Dorsolateral prefrontal cortex (tissue), 122 donors: ENCODE measurements at places on chromosomes 11 and 22. TPM values are rescaled to one million over a fixed set of nuclear protein-coding genes. Genes with fewer than 3 reads are reported as not detected.

CCDC15 gene
- 3.2 TPM for total RNA-seq

GRCh38 chr11:128379587-128380580 is 207.5 kb downstream of the ETS1 start:
- no peak for DNase-seq

- DNase-seq = no peak
Measured at GRCh38 chr11:92329137-92329536, 104.5 kb downstream of the FAT3 start.

DNA sequence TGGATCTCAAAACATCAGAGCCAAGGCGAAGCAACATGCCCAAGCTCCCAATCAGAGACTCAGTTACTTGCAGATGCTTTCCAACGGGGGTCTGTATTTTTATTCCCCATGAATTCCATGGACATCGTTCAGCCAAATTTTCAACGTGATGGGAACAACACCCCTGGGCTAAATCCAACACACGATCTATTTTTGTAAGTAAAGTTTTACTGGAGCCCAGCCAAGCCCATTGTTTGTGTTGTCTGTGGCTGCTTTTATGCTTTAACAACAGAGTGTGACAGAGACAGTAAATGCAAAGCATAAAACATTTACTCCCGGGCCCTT is 33.7 kb downstream of the SLC5A1 start:
- no peak for DNase-seq

DNA sequence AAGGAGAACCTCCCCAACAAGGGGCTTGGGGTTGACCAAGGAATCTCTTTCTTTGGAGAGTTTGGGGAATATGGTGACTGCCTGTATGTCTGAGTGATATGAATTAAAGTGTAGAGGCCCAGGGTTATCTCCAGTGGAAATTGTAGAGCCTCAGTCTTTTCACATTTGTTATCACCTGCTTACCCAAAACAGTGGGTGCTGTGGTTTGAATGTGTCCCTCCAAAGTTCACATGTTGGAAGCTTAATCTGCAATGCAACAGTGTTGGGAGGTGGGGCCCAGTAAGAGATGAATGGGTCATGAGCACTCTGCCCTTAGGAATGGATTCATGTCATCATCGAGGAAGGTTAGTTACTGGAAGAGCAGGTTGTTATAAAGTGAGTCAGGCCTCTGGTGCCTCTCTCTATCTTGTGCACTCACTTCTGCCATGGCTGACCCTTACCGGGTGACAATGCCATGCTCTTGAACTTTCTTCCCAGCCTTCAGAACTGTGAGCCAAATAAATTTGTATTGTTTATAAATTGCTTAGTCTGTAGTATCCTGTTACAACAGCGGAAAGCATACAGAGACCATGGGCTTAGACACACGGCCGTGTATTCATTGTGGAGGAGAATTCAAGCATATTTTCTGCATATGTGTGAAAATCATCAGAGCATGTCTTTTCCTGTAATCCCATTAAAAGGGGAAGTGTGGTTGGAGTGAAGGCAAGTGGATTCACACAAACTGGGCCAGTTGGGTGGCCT is 114.1 kb upstream of the TBCEL start:
- no peak for DNase-seq

DNA sequence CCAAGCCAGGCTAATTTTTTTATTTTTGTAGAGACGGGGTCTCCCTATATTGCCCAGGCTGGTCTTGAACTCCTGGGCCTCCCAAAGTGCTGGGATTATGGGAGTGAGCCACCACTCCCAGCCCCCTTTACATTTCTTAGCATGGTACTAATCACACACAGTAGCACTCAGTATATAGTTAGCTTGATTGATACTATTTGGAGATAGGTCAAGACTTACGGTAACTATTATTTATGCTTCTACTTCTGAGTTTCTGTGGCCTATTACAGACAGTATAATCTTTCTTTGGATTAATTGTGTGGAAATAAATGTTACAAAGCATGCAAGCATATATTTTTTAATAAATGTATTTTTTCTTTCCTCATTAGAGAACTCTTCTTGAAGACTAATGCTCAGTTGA is 192.2 kb downstream of the UVRAG start:
- DNase-seq = no peak

HDHD5 gene
- 19.1 TPM for total RNA-seq

- no peak for DNase-seq
Measured at GRCh38 chr11:113446112-113446511, 29.1 kb downstream of the DRD2 start.

- no peak for DNase-seq
Measured at GRCh38 chr11:33907421-33907820, 15.5 kb upstream of the LMO2 start.
